HS-27A (cell line): ENCODE measurements at places on chromosomes 6 and 20.
A peak's percentile ranks its signal among the peaks of the same experiment; 100 is the strongest.

GRCh38 chr6:108746836-108747575 lies 101.2 kb upstream of the ARMC2 start:
- DNase-seq, result no peak

DNA sequence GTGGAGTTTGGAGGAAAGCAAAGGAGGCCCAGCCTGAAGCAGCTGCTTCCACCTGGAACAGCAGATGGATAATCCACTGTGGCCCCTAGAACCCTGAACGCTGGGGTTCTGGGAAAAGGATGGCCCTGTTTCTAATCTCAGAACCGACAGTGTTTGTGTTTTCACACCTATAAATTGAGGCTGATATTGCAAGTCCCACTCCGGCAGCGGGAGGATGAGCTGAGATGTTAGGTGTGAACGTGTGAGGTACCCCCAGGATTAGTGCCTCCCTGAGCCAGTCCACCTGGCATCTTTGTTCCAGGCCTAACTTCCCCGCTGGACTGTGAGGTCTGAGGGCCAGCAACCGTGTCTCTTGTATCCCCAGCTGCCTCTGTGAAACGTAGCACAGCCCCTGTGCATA lies 7.8 kb upstream of the CDH4 start:
- no peak for DNase-seq

GRCh38 chr6:24378473-24379097 lies 20.7 kb upstream of the DCDC2 start:
- no peak for DNase-seq

- no peak for DNase-seq
These were observed 81.4 kb downstream of the LIN28B start for GRCh38 chr6:105038259-105038658.

GRCh38 chr6:36769676-36770499 lies 69.4 kb downstream of the CPNE5 start:
- peak; percentile 42 for DNase-seq

DNA sequence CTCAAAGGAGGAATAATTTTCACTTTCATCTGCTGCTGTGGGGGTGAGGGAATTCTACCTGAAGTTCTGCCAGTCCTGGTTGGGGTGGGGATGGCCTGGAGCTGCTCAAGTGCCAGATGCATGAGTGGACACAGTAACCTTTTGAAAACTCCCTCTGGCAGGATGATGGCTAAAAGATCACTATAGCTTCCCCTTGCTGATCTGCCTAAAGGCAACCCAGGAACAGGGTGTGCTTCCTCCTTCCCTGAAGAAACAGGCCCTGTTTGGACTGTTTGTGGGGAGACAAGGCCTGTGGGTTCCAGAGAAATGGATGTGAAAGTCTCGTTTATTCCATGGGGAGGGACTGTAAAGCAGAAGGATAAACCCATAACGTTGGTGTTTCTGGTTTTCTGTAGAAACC lies 176.9 kb downstream of the DTNBP1 start:
- no peak for DNase-seq

DNA sequence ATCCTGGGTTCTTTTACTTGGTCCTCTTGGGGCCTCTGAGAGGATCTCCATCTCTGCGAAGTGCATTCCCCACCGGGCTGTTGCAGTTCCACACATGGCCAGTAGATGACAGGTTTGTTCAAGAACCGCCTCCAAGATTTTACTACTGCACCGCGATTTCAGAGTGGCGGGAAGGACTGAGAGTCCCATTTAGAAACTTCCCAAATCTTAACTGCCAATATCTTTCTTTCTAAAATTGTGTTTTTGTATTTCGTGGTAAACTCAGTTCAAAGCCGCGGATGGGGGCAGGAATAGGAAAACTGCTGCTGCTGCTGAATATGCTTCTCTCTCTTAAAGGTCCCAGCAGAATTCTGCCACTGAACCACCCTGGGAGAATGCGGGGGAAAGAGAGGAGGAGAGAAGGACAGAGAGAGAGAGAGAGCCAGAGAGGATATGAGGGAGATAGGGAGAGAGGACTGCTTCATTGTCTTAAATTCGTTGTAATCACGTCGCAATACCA lies 8.6 kb upstream of the BTNL2 start:
- peak; percentile 70 for DNase-seq

- DNase-seq, result no peak
These were observed 1.3 kb downstream of the HMGA1 start for GRCh38 chr6:34237722-34238584.

DNA sequence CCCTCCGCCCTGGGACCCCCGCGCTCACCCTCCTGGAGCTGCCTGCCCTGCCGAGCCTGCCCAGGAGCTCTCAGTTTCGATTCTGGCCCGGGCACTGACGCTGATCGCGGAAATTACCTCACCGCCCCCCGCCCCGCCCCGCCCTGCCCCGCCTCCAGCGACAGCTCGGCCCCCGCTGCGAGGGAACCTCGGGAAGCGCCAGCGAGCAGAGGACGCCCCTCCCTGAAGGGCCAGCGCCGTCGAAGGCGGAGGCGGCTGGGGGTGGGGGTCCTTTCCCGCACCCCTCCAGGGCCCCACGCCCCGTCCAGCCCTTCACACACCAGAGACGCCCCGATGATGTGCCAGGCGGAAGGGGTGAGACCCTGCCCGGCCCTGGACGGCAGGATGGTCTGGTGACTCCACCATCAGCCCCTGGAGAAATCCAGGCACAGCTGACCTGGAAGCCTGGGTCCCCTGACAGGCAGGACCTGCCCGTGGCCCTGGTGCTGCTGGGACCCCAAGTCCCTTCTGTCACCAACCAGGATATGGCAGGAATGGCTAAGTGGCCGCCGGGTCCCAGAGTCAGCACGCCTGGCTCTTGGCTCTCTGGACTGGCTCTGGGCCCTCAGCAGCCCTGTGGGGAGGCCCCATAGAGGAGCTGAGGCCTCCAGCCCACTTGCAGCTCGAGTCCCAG lies at the start of gene HELZ2:
Gene HELZ2 (minus strand): TSS at position 84 of the 673 bp plus-strand sequence. CDS start 1,854 bp downstream, outside the sequence.
- no peak for DNase-seq

GRCh38 chr20:3786126-3786484 lies 435 bp downstream of the CENPB start:
- no peak for DNase-seq

GRCh38 chr6:53335224-53335994 lies 13.3 kb downstream of the ELOVL5 start:
- DNase-seq, result no peak

GRCh38 chr6:42313941-42314570 lies 96.4 kb upstream of the MRPS10 start:
- DNase-seq, result no peak

DNA sequence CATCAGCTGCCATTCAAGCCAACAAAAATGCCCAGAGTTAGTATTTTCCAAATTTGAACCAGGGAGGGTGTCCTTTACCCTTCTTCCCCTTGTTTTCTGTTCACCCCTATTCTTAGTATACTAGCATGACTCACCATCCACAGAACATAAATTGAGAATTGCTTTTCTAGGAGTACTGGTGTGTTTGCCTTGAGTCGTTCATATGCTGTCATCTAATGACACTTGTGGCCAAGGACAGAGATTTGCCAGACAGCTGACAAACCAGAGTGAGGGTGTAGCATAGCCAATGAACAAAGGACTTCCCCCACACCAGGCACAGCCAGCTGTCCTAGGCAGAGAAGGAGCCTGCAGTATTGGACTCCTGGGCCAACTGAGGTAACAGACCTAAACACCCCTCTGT lies 62.2 kb downstream of the FILIP1 start:
- DNase-seq, result no peak

GRCh38 chr20:50580842-50581544 lies 70.8 kb downstream of the PTPN1 start:
- DNase-seq, result no peak

- no peak for DNase-seq
These were observed 12.3 kb upstream of the ASF1A start for GRCh38 chr6:118881440-118882313.

DNA sequence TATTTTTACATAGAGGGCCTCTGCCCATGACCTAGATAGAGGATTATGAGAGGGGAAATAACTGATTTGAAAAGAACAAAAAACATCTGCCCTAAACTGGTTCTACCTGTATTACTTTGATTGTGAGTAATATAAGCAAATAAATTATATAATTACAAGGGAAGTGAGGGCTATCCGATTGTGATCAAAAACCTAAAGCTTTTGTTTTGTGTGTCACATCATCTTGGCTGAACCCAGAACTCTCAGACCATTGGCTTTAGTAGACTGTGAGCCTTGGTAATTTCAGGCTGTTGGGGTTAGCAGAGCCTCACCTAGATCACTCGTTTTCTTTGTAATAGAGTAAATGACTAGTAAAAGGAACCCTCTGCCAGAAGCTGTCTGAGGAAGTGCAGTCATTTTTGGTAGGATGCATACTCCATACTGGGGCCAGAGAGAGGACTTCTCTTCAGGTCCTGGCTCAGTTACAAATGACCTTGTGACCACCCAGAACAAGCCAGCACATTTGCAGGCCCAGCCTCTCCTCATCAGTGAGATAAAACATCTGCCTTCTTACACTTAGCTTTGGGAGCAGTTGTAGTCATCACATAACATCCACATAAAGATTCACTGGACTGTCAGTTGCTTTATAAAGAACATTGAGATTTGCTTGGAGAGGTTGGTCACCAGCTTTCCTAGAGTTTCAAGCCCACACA lies 13.5 kb downstream of the STK35 start:
- no peak for DNase-seq

DNA sequence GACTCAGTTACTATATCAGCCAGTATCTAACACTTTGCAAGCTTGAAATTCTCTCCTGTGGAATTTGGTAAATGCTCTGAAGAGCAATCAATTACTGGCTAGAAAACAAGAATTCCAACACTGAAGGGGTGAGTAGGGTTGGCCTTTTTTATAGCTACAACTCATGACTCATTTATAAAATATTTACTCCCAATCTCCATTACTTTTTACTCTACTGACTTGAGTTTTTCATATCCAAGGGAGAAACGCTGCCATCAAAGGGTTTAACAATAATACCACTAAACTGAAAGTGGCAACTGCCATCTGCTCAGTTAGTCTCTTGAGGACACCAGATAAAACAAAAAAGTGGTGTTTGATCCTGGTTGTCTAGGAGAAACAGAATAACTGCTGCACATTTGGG lies 203.1 kb downstream of the UBE3D start:
- no peak for DNase-seq

DNA sequence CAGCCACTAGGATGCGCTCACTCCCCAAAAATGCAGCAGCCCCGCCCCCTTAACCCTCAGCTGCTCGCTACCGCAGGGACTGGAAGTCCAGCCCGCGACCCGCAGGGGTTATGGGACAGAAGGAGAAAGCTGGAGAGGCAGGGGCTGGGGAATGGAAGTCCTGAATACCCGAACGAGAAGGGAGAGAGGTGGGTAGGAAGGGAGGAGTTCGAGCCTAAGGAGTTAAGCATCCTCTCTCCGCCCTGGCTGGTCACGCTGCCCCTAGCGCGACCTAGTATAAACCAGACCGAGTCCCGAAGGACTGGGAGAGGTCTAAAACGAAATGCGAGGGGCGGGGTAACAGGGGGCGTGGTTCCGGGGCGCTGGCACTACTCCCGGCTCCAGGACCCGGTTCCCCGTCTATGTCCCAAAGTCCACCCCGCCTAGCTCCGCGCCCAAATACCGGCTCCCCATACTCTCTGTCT lies 448 bp upstream of the DDAH2 start:
- DNase-seq, result peak; percentile 88

DNA sequence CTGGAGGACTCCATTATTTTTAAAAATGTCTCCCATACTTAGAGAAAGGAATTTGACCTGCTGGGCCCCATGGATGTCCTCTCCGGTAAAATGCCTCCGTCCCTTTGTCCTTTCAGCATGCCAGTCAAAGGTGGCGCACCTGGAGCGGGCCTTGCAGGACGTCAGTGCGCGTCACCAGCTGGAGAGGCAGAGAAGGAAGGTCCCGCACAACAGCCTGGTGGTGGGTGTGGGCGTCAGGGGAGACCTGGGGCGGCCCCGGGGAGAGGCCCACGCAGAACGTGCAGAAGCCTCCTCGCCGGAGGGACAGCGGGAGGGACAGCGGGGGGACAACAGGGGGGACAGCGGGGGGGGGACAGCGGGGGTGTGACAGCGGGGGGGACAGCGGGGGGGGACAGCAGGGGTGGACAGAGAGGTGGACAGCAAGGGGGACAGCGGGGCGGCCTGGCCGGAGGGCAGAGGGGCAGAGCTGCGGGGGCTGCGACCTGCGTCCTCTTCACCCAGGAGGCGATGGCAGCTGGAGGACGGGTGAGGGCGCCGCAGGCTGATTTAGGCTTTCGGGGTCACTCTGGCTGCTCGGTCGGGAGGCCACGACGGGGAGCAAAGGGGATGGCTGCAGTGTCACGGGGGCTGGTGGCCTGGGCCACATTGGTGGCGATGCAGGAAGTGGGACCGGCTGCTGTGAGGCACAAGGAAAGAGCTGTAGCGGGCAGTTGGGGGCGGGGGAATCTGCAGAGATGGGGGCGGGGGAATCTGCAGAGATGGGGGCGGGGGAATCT lies 859 bp upstream of the KIF25 start:
- no peak for DNase-seq
